GM12891 (cell line): ENCODE measurements at places on chromosomes 12 and 14.

DNA sequence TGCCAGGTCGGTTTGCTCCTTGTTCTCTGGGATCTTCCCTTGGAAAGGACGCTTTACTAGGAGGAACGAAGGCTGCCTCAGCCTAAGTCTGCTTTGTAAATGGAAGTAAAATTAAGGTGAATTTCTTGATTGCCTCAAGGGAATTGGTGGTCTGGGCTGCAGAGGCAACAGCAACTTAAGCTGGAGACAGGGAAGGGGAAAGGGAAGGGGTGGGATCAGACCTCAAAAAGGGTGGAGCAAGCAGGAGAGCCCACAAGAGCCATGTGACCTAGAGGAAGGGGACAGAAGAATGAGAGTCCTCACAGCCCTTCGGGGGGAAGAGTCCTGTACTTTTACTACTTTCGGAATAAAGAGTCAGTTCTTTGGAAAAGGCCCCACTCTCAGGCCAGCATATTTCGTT, 147.9 kb downstream of the PPM1H start:
- DNase-seq = no peak

- DNase-seq = peak; percentile 37
Observed at GRCh38 chr12:54251667-54252284, 28.1 kb downstream of the CBX5 start.

DNA sequence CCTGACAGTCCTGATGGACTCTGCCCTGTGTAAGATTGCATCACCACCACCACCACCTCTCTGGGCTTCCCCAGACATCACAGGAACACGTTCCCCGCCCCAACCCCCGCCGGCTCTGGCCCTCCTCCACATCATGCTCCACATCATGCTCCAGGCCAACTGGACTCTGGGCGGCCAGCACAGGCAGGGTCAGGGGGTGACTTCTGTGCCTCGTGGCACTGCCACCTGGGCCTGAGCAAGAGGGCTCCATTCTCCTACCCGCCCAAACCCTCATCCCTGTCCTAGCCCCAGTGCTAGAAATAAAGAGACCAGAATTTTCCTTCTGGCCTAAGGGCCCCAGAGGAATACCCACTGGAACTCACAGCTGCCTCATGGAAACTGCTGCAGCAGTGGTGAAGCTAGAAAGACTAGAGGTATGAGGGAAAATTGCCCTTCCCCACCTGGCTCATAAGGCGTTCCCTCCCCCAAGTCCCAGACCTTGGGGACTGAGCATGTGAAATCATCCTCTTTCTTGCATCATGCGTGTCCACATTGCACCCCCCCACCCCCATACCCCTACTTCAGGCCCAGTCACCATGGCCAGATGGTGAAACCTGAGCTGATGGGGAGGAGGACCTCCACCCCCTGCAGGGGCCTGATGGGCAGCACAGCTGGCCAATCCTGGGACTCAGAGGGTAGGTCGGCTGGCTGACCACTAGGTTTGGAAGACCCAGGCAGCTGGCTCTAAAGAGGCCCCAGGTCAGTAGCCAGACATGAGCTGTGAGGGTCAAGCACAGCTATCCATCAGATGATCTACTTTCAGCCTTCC, at the start of gene INHBE:
TSS of gene INHBE (plus strand) at position 742 of the 808 bp plus-strand sequence. CDS start 230 bp downstream, outside the sequence.
- DNase-seq = no peak

DNA sequence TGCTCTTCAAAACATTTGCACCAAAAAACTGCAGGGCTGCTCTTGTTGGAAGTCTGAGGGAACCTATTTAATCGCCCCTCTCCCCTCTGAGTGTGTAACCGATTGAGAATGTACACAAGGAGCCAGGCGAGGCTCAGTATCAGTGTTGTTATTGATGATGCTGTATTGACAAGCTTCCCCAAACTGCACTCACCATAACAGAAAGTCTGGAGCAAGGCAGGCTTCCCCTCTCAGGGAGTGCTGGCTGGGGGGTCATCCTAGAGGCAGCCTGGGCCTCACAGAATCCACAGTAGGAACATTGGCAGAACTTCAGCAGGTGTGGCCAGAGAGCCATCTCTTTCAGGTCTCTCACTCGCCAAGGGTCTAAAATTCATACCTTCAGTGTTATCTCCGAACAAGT, 58.1 kb upstream of the TUNAR start:
- no peak for DNase-seq

DNA sequence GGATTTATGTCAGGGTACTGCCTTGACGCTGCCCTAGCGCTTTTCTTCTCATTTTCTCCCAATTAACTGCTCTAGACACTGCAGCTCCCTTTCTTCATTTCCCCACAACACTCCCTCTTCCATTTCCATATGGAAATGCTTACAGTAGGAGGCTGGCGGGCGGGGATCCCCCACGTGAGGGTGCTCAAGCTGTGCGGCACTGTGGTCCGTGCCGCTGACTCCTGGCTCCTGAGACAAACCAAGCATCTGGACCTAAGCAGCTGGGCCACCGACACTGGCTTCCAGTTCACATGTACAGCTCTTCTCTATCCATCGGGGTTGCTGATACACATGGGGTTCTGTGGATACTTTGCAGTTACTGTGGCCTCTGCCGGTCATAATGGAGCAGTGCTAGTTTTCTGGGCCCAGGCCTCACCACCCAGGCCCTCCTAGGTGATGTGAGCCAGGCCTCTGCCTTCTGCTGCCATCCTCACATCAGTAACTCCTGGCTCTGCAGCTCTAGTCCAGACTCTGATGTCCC, 20.2 kb downstream of the TCHP start:
- DNase-seq = no peak

DNA sequence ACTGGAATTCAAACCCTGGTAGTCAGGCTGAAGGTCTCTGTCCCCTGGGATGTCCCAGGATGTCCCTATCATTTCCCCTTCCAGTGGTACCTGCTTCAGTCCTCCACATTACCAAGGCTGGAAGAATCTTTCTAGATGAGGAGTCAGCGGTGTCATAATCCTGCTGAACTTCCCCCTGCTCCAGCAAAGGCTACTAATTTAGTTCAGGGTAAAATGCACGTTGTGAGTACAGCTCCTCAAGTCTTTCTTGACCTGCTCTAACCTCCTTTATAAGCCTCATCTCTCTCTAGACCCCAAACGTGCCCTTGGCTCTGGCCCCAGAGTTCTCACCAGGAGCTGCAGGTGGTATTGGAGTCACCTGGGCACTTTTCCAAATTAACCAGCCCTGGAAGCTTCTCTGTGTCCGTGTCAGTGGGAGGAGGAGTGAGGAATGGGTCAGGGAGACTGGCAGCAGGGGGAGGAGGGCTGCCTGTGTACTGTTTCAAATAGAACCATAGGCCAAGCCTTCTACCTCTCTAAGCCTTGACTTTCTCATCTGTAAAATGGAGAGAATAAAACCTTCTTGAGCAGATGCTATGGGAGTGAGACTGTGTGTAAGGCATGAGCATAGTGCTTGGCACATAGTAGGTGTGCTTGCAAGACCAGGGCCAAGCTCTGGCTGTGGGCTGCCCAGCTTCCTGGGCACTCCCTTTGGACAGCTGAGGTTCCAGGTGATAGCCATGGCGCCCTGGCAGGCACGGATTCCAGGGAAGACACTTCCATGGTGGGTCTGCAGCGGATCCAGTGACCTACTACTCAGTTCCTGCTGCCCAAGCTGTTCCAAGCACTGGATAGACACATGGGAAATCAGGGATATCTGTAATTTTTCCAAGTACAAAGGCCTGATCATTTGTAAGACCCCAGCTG, 24.5 kb downstream of the ASB2 start:
- DNase-seq = no peak

DNA sequence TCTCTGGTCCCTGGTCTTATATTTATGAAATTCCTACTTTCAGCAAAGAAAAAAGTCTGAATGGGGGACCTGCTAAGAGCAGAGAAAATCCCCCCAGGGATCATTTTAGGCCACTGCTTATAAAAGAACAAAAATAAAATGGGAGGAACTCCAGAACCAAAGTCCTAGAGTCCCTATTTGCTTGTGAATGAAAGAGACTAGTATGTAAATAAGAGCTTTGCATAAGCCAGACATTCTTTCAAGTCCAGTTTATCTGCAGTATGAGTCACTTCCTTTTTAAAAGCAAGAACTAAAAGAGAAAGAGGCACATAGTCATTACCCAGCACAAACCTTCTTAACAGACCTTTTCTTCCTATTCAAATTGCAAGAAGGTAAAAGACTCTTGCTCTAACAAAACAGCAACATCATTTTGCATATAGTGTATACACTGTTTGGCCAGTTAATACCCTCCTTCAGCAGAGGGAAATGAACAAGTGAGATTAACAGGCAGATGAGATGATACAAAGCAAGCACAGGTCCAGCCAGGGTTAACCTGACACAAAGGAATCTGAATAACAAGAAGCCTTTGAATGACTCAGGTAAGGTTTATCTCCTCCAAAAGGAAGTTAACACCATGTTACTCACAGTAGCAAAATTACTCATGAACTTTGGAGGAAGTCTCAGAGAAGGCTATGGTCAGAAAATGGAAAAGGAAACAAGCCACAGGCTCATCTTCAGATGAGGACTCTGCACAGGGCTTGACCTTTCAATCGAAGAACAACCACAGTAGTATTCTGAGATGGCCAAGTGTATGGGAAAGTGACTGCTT, 87.3 kb downstream of the PHLDA1 start:
- DNase-seq = no peak

- no peak for DNase-seq
Observed at GRCh38 chr12:96419576-96420276, 19.5 kb upstream of the CDK17 start.

DNA sequence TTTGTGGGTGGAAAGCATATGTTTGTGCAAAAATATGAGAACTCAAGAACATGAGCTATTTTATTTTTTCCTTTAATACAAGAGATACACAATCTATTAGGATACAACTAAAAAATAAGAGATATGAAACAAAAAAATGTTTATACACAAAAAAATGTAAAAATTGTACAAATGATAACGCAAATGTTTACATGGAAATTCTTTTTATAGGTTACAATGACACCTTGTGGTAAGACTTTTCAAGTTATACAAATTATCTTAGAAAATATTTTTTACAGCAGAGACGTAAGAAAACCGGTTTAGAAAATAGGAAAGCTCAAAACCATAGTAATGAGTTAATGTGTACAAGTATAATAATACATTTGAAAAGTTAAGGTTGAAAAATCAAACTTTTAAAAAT, 25.5 kb downstream of the CEP83 start:
- no peak for DNase-seq

DNA sequence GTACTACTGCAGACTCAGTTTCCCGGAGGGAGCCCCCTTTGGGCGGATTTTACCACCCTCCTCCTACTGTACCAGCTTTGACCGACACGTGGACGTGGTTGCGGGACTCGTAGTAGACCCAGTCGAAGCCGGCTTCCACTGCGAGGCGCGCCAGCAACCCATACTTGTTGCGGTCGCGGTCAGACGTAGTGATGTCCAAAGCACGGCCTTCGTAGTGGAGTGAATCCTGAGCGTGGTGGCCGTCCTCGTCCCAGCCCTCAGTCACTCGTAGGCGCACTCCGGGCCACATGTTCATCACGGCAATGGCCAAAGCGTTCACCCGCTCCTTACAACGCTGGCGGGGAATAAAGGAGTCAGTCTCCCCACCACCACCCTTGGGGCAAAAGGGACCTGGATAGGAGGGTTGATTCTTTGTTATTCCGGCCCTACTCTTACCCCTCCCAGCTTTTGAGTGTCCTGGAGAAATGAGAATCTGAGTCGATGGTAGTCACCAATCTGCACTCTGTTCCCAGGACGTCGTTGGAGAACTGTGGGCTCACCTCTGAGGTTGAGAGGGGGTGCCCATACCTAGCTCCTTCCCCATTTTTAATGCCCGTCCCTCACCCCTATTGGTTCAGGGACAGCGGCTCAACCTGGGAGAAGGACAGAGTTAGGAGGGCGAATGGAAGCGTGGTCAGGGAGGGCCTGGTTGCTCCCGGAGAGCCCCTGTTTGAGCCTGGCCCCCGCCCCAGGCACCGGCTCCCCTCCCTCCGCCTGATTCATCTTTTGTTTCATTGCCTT, 3.4 kb downstream of the DHH start:
- no peak for DNase-seq

DNA sequence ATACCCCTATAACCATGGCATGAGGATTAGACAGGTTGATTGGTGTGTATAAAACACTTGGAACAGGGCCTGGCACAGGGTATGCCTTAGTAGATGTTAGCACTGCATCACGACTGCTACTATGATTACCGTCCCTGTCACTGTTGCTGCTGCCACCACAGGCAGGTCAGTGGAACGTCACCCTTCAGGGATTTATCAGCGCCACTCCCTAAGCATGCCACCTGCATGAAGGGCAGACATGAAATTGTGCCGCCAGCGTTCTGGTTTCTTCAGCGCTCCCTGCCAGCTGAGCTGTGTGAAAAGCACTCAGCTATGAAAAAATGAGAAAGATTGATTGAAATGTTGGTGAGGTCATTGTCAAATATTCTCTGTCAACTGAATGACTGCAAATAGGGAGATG, 477.0 kb downstream of the DPF3 start:
- no peak for DNase-seq

DNA sequence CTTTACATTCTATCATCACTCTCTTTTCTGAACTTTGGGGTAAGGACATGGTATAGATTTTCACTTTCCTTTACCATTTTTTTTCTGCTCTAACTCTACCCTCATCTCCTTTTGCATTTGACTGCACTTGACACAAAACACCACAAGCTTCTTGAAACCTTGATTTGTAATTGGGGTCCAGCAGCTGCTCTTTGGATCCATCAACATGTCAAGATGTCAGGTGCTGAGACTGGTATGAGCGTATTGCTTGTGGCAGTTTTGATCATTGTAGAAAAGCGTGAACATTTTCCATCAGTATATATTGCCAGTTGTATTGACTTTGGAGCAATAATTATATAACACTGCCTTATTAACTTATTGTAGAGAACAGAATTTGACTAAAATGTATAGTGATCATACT, 838.6 kb downstream of the TRHDE start:
- no peak for DNase-seq

- no peak for DNase-seq
Observed at GRCh38 chr14:41950428-41951151, 343.9 kb downstream of the LRFN5 start.

DNA sequence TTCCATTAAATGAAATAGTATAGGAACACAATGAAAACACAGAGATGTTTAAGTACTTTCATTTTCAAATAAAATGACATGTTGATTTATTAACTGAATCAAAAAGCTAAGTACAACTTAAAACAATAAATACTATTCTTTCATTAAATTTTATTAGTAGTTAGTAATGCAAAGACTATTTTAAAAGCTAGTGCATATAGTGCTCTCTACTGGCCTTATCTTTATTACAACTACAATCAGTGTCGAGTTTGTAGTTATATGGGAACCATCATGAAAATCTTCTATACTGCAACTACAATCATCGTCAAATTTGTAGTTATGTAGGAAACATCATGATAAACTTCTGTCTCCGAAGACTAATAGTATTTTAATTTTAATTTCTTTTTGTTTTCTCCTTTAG, 8.9 kb upstream of the LIN7A start:
- no peak for DNase-seq

GRCh38 chr14:106551265-106551664, 1024.9 kb downstream of the TMEM121 start:
- no peak for DNase-seq

DNA sequence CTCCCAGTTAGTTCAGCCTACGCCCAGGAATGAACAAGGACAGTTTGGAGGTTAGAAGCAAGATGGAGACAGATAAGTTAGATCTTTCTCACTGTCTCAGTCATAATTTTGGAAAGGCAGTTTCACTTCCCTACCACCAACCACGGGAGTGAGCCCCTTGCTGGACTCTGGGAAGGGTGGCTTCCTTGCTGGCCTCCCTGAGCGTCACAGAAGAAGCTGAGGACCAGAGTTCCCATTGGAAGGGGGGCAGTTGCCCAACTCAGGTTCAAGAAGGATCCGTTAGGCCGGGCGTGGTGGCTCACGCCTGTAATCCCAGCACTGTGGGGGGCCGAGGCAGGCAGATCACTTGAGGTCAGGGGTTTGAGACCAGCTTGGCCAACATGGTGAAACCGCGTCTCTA, 106.2 kb upstream of the MAX start:
- DNase-seq = no peak
